Esophagus muscularis mucosa (tissue), 4 donors: ENCODE measurements at places on chromosomes 4 and X. TPM values are rescaled to one million over a fixed set of nuclear protein-coding genes. Genes with fewer than 3 reads are reported as not detected.

The SPANXN4 gene
- total RNA-seq: not detected

DNA sequence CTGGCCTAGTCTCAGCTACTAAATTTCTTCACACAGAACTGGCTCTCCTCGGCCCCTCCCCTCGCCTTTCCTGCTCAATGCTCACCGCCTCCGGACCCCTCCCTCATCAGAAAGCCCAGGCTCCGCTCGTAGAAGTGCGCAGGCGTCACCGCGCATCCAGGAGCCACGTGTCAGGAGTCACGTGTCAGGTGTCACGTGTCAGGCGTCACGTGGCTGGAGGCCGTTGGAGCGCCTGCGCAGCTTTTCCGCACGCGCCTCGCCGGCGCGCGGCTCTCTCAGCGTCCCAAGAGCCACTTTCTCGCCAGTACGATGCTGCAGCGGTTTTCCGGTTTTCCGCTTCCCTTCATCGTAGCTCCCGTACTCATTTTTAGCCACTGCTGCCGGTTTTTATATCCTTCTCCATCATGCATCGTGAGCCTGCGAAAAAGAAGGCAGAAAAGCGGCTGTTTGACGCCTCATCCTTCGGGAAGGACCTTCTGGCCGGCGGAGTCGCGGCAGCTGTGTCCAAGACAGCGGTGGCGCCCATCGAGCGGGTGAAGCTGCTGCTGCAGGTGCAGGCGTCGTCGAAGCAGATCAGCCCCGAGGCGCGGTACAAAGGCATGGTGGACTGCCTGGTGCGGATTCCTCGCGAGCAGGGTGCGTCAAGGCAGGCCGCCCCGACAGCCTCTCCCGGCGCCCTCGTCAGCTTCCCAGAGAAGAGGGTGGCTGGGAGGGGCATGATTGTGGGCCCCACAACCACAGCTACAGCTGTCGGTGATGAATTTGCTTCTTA is at the start of gene SLC25A31:
Gene SLC25A31, plus strand, starts transcription at position 259 of the 772 bp plus-strand sequence. Its CDS starts 146 bp downstream, at position 405.
- no peak within 1 kb of the TSS for H3K27ac ChIP-seq
- no peaks in the 10 kb centered on the region for H3K4me1 ChIP-seq
- DNase-seq: no peak
- H3K36me3 ChIP-seq: no peaks in the 10 kb centered on the region
- no peaks in the 10 kb centered on the region for H3K27me3 ChIP-seq

DNA sequence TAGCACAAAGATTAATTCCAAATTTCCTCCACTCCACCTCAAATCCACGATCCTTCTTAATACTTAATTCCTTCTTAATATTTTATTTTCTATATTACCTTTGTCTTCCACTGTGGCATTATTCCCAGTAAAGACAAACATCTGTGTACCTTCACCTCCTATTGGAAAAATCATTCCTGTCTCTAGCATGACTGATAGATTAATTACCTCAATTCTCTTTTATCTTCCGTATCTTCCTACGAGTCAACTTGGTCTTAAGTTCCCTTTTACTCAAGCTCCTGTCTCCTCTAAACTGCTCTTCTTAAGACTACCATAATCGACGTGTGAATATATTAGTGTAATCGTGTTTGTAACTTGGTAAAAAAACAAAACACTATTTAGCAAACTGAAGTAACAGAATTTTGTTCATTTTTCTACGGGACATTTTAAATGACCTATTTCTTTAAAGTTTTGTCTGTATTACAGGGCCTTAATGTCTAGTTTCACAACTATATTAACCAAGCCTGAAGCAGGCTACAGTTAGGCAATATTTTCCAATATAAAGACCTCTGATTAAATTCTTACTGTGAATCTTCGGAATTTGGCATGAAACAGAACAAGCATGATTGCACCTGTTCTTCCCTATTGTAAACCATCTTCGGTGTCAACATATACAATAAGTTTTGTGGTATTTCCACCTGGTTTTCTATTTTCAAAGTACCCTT is 1.1 kb upstream of the USP38 start:
- H3K36me3 ChIP-seq: no peaks in the 10 kb centered on the region
- no peak for DNase-seq
- no peaks in the 10 kb centered on the region for H3K27me3 ChIP-seq
- peak overlapping the region; percentile 86 for H3K4me3 ChIP-seq
- H3K27ac ChIP-seq: peak overlapping the region; percentile 91

- H3K36me3 ChIP-seq: no peaks in the 10 kb centered on the region
- no peak overlapping the region for H3K4me3 ChIP-seq
- no peak for DNase-seq
- no peak overlapping the region for H3K27ac ChIP-seq
- H3K27me3 ChIP-seq: no peaks in the 10 kb centered on the region
Observed at GRCh38 chr4:110669663-110670062, 46.8 kb upstream of the PITX2 start.

The COL25A1 gene
- total RNA-seq: 1.7 TPM

GRCh38 chrX:101290957-101291603 is at the start of gene TAF7L:
TAF7L (minus strand) TSS chrX:101291334; CDS start chrX:101287543, 3,791 bp downstream.
- peaks cover 10% of the 10 kb centered on the region for H3K27me3 ChIP-seq
- DNase-seq: no peak
- H3K4me1 ChIP-seq: peaks cover 9% of the 10 kb centered on the region
- H3K4me3 ChIP-seq: peak within 1 kb of the TSS; percentile 27
- H3K36me3 ChIP-seq: no peaks in the 10 kb centered on the region

DNA sequence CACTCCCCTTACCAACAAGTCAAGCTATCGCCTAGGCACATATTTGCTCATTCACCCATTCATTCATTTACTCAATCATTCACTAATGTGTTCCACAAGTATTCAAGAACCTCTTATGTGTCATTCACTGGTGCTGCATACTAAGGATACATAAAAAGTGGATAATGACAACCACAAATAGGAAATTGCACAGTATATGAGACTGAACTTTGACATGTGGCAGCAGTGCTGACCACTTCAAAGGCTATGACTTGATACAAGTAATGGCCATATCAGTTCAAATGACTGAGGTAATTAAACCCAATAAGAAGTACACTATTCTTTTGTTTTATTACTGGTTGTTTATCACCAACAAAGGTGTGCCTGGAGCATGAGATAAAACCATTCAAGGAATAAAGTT is 282.5 kb downstream of the KLHL13 start:
- H3K27me3 ChIP-seq: no peaks in the 10 kb centered on the region
- H3K27ac ChIP-seq: no peak overlapping the region
- H3K4me1 ChIP-seq: no peaks in the 10 kb centered on the region

DNA sequence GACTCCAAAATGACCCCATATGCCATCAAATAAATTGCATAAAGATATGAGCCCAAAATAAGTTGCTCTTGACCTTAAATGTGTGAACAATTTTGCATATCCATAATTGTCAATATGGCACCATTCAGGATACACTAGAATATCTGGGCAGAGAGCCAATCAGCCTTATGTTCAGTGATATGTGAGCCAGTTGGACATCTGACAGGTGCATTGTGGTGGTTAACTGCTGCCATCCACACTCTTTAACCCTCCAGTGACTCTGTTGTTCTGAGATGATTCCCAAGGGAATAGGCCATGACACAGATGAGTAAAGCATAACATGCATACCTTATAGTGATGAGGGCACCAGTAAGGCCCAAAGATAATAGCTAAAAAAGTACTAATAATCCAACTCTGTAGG is 500.1 kb downstream of the PCDH18 start:
- no peak overlapping the region for H3K27ac ChIP-seq
- no peak overlapping the region for H3K4me3 ChIP-seq
- no peaks in the 10 kb centered on the region for H3K36me3 ChIP-seq
- H3K4me1 ChIP-seq: no peaks in the 10 kb centered on the region
- no peak for DNase-seq

DNA sequence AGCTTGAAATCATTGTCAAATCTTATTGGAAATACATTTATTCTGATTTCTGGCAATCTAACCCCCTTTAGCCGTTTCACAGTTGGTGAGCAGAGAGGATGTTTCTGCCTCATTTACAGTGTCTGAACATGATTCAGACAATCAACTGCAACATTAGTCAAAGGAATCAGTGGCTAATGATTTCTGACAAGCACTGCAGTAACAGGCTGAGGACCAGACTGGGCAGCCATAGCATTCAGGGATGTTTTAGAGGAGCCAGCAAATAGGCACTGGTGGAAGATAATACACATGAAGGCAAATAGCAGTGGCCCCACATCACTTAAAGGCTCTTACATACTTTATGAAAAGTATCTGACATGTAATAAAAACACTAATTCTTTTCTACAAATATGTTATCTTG is 102.8 kb downstream of the TTC29 start:
- H3K36me3 ChIP-seq: no peaks in the 10 kb centered on the region
- no peaks in the 10 kb centered on the region for H3K4me1 ChIP-seq
- H3K27ac ChIP-seq: no peak overlapping the region
- no peaks in the 10 kb centered on the region for H3K27me3 ChIP-seq
- DNase-seq: no peak

The HTN3 gene
- total RNA-seq: not detected

The L1CAM gene
- 22.4 TPM for total RNA-seq

The CABS1 gene
- not detected for total RNA-seq

- peaks cover 30% of the 10 kb centered on the region for H3K36me3 ChIP-seq
- no peaks in the 10 kb centered on the region for H3K27me3 ChIP-seq
- DNase-seq: no peak
- peaks cover 32% of the 10 kb centered on the region for H3K4me1 ChIP-seq
- peak overlapping the region; percentile 67 for H3K27ac ChIP-seq
- peak overlapping the region; percentile 37 for H3K4me3 ChIP-seq
Observed at GRCh38 chrX:2484256-2484655, 16.5 kb downstream of the DHRSX start.
